ENCODE measurements at places on chromosomes 7 and 10.

DNA sequence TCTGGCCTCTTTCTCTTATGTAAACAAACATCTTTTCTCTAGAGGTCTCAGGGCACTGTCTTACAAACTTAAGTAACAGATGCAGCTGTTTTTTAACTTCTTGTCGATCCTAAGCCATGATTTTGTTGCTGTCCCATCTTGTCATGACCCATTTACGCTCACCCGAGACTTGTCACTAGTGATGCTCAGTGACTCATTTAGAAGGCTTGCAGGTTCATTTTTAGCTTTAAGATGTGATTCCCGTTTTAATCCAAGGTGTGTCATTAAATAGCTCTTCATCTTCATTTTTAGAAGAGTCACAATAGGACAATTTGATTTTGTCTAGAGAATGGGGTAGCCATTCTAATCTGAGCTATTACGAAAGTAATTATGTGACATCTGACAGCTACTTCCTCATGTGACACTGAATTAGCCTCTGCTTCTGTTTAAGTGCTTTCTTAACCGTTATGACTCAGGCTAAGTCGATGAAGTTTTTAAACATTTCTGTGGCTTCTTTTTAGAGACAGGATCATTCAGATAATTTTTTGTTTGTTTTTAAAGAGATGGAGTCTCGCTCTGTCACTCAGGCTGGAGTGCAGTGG is 42.7 kb downstream of the SPDYE5 start:
- DNase-seq, result peak; percentile 67

GRCh38 chr10:57952741-57953140 is 315.0 kb downstream of the IPMK start:
- DNase-seq, result no peak

- no peak for DNase-seq
These were observed 1160.8 kb upstream of the LRRTM3 start for GRCh38 chr10:65765006-65765541.

- no peak for DNase-seq
These were observed 29.3 kb downstream of the ARL4A start for GRCh38 chr7:12716722-12717121.

GRCh38 chr7:112638675-112639400 is 151.4 kb downstream of the TMEM168 start:
- no peak for DNase-seq

GRCh38 chr10:110496553-110497437 is 912 bp upstream of the DUSP5 start:
- peak; percentile 34 for DNase-seq
